Kidney capillary endothelial cell (primary cell): ENCODE measurements at places on chromosomes 5 and 9.

DNA sequence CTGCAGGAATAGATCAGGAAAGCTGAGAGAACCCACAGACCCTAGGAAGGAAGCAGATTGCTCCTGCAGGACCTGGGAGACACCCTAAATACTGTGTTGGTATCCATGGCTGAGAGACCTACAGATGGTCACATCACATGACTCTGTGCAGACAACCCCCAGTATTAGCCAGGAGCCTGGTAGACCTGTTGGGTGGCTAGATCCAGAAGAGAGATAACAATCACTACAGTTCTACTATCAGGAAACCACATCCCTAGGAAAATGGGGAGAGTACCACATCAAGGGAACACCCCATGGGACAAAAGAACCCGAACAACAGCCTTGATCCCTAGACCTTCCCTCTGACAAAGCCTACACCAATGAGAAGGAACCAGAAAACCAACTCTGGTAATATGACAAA, 24.2 kb upstream of the MELK start:
- no peak for DNase-seq

GRCh38 chr9:18785604-18786003, 247.4 kb downstream of the SAXO1 start:
- no peak for DNase-seq

DNA sequence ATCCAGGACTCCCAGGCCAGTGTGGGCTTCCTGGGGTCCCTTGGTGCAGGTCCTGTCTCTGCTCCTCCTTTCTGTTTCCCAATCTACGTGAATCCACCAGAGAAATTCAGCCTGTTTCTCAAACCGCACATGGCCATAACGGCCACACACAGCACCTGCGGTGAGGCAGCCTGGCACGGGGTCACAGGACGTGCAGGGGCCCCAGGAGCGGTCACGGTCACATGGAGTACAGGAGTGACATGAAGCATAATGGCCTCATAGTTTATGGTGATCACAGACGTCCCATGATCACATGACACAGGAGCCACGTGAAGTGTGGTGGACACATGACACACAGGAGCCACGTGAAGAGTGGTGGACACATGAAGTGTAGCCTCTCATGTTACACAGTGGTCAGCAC, 248.5 kb upstream of the IRX4 start:
- no peak for DNase-seq

DNA sequence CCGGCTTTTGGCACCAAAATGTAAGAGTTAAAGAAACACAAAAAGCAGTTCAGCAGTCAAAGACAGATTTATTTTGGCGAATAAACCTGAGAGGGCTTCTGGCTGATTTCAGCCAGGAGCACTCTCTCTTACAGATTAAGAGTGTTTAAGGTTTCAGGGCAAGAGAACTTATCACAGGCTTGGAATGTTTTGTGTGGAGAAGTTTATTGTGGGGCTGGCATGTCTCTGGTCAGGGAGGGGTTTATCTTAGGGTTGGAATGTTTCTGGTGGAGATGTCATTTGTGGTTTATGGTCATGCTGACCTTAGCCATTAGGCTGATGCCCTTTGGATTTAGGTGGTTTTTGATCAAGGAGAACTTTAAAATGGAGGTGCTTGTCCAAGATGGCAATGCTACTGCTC, 622.3 kb upstream of the PTPRD start:
- DNase-seq, result no peak

- no peak for DNase-seq
Observed at GRCh38 chr9:79196606-79197005, 375.2 kb upstream of the TLE4 start.

DNA sequence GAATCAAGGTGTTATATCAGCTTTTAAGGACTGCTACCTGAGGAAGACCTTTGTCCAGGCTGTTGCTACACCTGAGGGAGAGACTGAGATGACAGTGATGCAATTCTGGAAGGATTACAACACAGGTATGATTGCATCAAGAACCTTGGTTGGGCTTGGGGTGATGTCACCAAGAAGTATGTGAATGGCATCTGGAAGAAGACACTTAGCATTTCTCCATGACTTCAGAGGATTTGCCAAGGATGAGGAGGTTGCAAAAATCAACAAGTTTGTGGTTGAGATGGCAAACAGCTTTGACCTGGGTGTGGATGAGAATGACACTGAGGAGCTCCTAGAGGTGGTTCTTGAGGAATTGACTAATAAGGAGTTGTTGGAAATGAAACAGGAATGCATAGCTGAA, 67.9 kb upstream of the PANK3 start:
- DNase-seq, result no peak
